ENCODE measurements at places on chromosomes 6 and 20.

DNA sequence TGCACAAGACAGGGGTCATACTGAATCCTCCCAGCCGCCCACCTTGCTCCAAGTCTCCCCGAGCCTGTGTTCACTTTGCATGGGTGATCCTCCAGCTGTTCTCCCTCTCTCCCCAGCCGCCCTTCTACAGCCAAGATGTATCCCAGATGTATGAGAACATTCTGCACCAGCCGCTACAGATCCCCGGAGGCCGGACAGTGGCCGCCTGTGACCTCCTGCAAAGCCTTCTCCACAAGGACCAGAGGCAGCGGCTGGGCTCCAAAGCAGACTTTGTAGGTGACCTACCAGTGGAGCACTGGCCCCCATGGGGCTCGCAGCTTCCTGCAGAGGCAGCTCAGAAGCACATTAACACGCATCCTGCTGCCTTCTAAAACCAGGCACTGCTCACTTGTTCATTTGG, 14.6 kb upstream of the IFT52 start:
- no peak for DNase-seq

DNA sequence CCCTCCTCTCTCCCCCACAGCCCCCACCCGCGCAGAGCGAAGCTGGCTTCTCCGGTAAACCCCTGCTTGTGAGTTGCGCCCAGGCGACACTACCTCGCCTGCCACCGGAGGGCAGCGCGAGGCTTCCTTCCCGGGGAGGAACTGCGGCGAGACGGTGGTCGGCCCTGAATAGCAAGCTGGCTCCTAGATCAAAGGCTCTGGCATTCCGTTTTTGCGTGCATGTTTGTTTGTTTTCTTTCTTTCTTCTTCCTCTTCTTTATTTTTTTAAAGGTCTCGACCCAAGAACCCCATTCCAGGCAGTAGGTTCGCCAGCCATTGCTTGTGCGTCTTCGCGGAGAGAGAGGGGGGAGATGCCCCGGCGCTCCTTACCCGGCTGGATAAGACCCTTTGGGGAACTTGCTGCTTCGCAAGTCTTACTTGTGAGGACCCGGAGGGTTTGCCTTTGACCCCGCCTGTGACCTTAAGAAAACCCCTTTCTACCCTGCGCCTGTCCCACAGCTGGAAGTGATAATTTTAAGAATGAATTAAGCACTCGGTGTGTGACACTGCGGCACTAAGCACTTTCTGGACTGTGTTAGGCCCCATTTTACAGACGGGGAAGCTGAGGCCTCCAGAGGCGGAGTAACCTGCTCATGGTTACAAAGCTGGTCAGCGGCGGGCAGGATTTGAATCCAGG, 92.7 kb upstream of the SIRPA start:
- peak; percentile 11 for DNase-seq

GRCh38 chr20:46416421-46416820, 10.0 kb upstream of the ELMO2 start:
- no peak for DNase-seq

- DNase-seq: no peak
Observed at GRCh38 chr6:90003069-90003795, 109.0 kb downstream of the GJA10 start.

GRCh38 chr6:32082935-32083334, 26.2 kb downstream of the TNXB start:
- no peak for DNase-seq

Data from NCI-H1436 (cell line).